Stimulated activated naive CD4-positive, alpha-beta T cell treated with Interleukin-2 at 50 U/mL for 16 hours (primary cell): ENCODE measurements at places on chromosomes 7 and 10.
A peak's percentile ranks its signal among the peaks of the same experiment; 100 is the strongest.

- no peak for DNase-seq
These were observed 422.3 kb upstream of the AKR1E2 start for GRCh38 chr10:4403638-4404252.

DNA sequence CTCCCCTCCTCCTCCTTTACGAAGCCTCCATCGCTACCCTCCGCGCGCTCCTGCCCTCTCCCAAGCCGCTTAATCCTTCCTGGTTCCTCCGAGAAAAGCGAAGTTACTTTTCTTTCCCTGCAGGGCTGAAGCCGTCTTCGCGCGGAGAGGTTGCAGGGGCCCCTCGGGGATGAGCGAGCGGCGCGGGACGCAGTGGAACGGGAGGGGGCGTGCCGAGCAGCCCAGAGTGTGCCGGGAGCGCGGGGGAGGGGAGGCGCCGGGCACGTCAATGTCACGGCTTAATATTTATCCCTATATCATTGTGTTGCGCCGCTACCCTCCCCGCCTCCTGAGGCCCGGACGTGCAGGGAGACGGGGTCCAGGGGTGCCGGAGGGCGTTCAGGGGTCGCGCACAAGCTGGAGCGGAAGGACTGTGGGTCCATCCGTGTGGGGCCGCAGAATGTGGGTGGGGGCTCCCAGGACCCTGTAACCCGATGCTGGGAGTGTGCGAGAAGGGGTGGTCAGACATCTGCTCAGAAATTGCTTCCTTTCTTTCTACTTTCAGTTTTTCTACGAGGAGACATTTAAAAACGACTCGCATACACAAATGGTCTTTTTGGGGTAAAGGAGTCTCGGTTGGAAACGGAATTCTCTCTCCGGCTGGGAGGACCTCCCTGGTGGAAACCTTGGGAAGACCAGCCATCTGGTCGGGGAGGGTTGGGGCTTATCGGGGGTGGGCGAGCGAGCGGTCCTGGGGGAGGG lies 2.4 kb downstream of the CDK6 start:
- peak; percentile 84 for DNase-seq

DNA sequence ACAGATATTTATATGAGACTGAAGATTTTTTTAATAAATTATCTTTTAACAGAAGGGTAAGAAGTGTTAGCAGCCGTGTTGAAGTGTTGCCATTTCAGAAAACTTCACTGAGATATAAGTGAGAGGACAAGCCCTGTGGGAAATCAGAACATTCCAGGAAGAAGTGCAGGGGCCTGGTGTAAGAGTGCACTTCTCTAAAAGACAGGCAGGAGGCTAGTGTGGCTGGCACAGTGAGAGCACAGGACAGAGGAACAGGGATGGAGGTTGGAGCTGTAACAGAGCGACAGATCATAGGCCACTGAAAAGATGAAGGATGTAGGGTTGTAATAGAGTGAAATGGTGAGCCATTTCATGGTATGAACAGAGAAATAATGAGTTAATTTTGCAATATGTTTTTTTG lies 608.9 kb downstream of the SORCS1 start:
- DNase-seq: no peak

DNA sequence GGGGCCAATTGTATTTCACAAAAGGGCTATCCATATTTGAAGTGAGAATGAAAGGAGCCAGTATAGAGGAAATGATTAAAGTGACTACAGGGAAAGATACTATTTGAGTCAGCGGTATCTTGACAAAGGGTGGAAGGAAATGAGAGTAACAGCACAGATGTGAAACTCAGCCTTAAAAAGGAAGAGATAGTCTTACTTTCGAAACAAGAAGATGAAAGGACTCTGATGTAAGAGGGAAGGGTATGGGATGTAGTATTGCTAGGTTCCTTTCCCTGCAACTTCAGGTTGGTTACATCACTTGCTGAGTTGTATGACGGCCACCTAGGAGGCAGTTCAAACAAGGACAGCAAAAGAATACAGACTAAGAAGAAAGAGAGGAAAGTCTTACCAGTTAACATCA lies 13.7 kb downstream of the CISD1 start:
- DNase-seq: peak; percentile 2

DNA sequence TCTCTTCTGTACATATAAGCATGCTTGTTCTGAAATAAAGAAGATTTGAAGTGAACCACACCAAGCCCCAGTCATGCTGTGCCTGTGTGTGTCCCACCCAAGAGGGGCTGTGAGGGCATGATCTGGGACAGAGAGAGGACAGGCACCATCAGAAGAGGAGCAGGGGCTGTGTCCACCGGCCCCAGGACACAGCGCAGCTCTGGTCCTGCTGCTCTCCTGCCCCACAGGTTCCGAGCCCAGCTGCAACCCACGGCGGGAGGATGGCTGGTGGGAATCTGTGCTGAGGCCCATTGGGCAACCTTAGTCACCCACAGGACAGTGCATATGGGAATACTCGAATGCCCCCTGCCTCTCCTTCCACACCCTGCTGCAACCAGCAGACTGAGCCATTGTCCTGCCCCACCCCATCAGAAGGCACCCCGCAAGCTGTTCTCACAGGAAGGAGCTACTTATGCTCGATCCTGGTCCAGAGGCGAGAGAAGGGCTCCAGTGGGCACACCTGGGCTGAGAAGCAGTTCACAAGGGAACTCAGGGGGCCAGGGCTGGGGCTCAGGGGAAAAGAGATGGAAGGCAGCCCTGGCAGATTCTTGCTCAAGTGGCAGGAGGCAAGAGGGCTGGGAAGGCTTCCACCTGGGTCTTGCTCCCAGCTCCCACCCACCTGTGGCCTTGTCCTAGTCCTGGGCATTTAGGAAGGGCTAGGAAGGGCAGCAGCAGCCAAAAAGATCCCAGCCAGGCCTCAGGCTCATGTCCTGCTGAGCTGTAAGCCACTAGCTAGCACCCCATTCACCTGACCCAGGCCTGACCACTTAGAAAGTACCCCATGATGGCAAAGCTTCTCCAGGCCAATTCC lies 31.9 kb downstream of the LDB3 start:
- DNase-seq: no peak

GRCh38 chr7:129144095-129144833 lies at the start of gene TSPAN33:
Gene TSPAN33 (plus strand): TSS chr7:129144707. CDS start chr7:129144981, 274 bp downstream.
- peak; percentile 58 for DNase-seq

GRCh38 chr10:124291001-124291701 lies 127.6 kb downstream of the OAT start:
- DNase-seq: no peak

GRCh38 chr10:103890688-103891087 lies 27.3 kb downstream of the STN1 start:
- no peak for DNase-seq

- DNase-seq: no peak
These were observed 36.5 kb downstream of the SKIDA1 start for GRCh38 chr10:21488957-21489446.

DNA sequence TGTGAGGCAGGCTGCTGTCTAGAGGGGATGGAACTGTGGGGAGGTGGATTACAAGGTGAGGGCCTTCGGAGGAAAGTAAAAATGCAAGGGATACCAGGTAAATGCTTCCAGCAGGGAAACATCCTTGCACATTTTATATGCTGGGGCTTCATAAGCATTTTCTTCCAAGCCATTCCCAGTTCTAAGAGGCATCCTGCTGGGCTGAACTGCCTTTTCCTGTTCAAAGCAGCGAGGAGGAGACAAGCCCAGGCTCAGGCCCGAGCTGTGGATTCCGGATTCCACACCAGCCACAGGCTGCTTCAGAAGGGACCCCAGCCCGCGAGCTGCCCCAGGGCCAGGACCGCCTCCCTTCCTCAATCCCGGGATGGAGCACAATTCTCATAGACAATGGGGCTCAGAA lies 249.7 kb downstream of the TNS3 start:
- no peak for DNase-seq

- no peak for DNase-seq
These were observed 178.0 kb downstream of the LRRN3 start for GRCh38 chr7:111268941-111269340.

DNA sequence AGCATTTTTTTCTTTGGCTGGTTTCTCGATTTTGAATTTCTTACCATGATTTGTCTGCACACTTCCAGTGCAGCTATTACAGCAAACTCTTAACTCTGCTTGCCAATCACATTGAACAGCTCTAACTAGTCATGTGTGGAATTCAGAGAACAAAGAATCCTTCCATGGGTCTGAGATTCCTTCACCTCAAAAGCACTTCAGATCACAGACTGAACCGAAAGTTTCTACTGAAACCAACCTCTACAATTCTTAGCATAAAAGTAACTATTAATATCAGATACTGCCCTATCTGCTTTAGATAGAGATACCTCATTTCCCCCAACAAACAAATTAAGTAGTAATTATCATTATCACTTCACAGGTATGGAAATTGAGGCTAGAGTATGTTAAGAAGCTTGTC lies 56.5 kb upstream of the SP4 start:
- DNase-seq: no peak

GRCh38 chr7:117111535-117111934 lies 158.2 kb downstream of the ST7 start:
- no peak for DNase-seq

GRCh38 chr10:121800831-121801230 lies 127.0 kb downstream of the ATE1 start:
- DNase-seq: no peak

GRCh38 chr10:21296575-21297355 lies 228.7 kb downstream of the SKIDA1 start:
- no peak for DNase-seq

DNA sequence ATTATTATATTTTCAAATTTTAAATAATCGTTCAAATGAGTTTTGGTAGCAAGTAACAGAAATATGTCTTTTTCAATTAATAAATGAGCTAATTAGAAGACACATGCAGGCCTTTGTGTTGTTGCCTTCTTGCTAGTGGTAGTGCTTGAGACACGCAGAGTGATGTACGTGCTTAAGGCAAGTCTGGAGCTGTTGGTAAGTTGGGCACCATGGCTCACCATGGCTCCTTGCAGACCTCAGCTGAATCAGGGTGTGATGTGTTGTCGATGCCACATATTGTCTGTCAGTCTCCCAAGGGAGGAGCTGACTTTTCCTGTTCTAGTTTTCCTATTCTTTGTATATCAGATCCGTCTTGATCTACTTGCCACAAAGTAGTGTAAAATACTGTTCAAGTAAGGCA lies 8.3 kb downstream of the CDK14 start:
- DNase-seq: no peak

- DNase-seq: no peak
These were observed 14.1 kb downstream of the CRYGN start for GRCh38 chr7:151425670-151426440.

DNA sequence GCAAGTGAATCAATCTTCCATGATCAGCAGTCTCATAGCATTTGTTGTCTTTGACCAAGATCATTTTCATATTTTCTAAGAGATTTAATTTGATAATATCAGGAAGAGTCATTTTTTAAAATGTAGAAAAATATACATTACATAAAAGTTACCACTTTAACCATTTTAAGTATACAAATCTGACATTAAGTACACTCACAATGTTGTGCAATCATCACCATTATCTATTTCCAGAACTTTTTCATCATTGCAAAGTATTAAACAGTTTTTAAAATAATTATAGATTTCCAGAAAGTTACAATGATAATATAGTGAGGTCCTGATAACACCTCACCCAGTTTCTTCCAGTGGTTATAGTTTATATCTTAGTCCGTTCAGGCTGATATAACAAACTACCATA lies 222.5 kb upstream of the RHOBTB1 start:
- DNase-seq: no peak

- DNase-seq: no peak
These were observed 70.4 kb upstream of the ITPRID1 start for GRCh38 chr7:31443457-31443856.

- no peak for DNase-seq
These were observed 9.3 kb downstream of the TCF7L2 start for GRCh38 chr10:112959207-112959838.

GRCh38 chr7:148050492-148051158 lies 539.9 kb upstream of the C7orf33 start:
- DNase-seq: no peak

DNA sequence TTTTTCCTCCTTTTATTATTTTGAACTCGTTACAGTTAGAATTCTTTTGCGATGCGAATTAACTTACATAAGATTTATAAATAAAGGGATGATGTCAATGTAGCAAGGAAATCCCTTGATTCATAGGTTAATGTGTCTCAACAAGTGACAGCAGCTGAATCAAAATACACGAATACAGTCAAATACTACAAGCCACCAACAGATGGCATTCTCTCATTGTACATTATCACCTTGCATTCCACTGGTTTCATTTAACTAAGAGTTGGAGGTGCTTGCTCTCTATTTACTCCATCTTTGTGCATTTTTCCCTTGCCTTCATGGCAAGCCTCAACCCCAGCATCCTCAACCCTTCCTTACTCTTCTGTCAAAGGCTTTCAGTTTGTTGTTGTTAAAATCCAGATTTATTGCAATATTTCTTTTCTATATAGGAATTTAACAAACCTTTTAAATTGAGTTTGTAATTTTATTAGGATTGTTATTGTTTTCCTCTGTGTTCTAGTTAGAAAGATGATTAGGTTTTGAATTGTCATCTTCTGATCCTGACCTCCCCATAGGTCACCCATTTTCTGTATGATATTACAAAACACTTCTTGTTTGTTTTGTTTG lies 78.3 kb downstream of the SLC25A40 start:
- no peak for DNase-seq

DNA sequence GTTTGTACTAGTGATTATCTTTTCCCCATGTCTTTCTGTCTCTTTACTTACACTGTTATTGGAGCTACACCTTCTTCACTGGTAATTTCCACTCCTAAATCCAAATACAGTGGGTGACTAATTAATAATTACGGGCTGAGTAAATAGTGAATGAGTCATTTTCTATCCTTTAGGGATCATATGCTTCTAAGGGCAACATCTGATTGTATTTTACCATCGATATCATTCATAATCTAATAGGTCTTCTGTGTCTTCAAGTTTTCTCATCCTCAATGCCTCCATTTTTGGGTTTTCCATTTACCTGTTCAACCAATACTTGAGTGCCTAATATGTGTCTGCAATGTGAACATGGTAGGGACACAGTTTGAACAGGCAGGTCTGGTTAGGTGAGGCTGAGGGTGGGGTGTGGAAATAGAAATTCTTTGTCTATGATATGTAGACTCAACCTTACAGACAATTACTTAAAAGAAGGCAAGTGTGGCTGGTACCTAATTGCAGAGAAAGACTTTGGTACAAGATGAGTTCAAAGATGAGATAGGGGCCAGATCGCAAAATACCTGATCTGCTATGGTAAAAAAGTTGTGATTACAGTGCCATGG lies 5.9 kb upstream of the DHX32 start:
- DNase-seq: no peak

DNA sequence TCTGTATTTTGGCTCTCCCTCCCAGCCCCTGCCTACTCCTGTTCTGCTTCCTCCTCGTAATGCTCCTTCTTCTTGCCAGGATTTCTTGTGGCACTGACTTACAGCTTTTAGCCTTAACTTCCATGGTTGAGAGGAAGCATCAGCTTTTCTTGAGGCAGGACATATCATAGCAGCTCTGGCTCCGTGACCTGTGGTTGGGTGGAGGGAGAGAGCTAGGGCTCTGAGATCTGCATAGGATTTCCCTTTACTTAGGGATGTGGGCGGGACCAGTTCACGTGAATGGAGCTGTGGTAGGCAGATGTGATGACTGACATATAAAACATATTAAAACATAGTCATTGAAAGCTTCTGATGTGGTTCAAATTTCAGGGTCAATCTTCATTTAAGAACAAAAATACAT lies 10.6 kb upstream of the RAB11FIP2 start:
- DNase-seq: no peak
